ENCODE measurements at places on chromosomes 12 and 14. TPM values are rescaled to one million over a fixed set of nuclear protein-coding genes. Genes with fewer than 3 reads are reported as not detected.

The GRIP1 gene
- total RNA-seq = 4.7 TPM

The ABCC9 gene
- total RNA-seq = not detected

The CHFR gene
- 26.2 TPM for total RNA-seq

The KRT78 gene
- total RNA-seq = 0.16 TPM

The MYH6 gene
- total RNA-seq = not detected

The KRT72 gene
- not detected for total RNA-seq

The GNG2 gene
- total RNA-seq = 0.55 TPM

The DCD gene
- total RNA-seq = not detected

The PHETA1 gene
- 15.8 TPM for total RNA-seq

All from hair follicular keratinocyte (primary cell).